CD4-positive, alpha-beta T cell treated with Interleukin-17A for 1 hour (primary cell): ENCODE measurements at places on chromosomes 2 and 18.

DNA sequence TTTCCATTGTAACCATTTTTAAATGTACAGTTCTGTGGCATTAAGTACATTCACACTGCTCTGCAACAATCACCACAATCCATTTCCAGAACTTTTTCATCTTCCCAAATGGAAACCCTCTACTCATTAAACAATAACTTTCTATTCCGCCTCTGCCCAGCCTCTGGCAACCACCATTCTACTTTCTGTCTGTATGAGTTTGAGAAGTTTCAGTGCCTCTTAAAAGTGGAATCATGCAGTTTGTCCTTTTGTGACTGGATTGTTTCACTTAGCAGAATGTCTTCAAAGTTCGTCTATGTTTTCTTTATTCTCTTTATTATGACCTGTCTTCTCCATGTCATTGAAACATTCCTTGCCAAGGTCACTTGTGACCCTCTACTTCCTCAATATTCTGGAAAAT lies 22.0 kb upstream of the PELI1 start:
- DNase-seq: no peak

DNA sequence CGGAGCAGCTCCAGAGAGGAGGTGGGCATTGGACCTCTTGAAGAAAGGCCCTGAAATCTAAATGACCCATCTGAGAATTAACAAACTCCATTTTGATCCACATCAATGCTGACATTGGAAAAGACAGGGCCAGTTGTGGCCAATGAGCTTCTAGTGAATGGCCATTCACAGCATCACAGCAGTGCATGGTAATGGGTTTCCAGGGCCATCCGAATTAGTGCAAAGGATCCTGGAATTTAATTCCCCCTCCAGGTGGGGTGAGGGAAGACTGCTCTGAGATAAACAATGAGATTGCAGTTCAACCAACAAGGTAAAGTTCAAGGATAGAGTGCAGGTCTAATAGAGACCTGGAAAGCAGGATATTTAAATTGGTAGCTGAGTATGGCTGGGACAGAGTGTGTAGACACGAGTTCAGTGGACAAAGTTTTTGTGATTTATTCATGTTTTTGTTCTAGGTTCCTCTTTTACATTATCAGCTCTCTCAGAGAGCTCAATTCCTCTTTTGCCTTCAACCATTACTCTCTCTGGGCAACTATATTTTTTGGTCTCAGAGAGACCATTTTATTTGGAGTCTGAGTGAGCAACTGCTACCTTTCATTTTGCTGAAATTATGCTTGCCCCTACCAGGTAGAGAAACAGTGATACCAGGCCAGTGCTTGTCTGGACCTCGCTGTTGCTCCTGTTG lies 5.0 kb downstream of the TACR1 start:
- DNase-seq: no peak

DNA sequence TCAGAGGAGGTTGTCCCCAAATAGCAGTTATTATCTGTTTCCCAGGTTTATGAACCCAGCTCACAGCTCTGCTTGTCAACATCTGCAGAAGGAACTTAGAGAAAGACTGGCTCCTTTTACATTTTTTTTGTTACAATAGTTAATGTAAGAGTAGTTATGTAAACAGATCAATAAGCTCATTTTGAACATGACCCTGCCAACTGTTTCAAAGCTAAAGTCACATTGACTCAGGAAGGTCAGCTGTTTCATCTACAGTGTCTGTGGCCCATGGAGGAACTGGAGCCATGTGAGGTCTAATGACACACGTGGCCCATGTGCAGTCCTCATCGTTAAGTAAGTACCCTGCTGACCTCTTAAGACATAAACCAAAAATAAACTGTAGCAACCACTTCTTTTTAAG lies 97.1 kb downstream of the SH3RF3 start:
- DNase-seq: no peak

GRCh38 chr2:98372121-98372520 lies 25.9 kb downstream of the CNGA3 start:
- DNase-seq: no peak
